Endothelial cell (in vitro differentiated cells): ENCODE measurements at places on chromosomes 1 and 21. TPM values are rescaled to one million over a fixed set of nuclear protein-coding genes. Genes with fewer than 3 reads are reported as not detected.

DNA sequence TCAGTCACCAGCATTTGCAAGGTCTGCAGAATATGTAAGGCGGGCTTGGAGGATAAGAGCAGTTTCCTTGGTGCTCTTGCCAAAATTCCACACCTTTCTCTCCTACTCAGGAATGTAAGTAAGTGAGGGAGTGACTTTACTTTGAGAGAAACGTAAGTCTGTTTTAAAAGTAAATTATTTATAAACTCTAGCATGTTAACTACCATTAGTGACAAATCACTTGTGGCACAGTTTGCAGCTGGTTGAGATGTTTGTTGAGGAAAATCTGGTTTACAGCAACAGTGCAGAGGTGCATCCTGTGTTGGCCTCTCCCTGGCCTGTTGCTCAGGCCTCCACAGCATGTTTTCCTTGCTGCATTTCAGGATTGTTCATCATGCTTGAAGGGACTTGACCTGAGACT lies 8.5 kb downstream of the CGN start:
- H3K4me3 ChIP-seq = no peak overlapping the region
- peaks cover under 1% of the 10 kb centered on the region for H3K4me1 ChIP-seq
- peaks cover 2% of the 10 kb centered on the region for H3K27me3 ChIP-seq
- no peak overlapping the region for H3K27ac ChIP-seq
- peaks cover 29% of the 10 kb centered on the region for H3K36me3 ChIP-seq

The CAPN8 gene
- total RNA-seq = 0.13 TPM

GRCh38 chr1:23469372-23469982 lies 14.5 kb downstream of the ASAP3 start:
- H3K27ac ChIP-seq = no peak overlapping the region
- DNase-seq = no peak
- no peak overlapping the region for H3K4me3 ChIP-seq
- peaks cover 2% of the 10 kb centered on the region for H3K27me3 ChIP-seq
- peaks cover 6% of the 10 kb centered on the region for H3K4me1 ChIP-seq
- H3K36me3 ChIP-seq = no peaks in the 10 kb centered on the region

The ZNF648 gene
- total RNA-seq = not detected

DNA sequence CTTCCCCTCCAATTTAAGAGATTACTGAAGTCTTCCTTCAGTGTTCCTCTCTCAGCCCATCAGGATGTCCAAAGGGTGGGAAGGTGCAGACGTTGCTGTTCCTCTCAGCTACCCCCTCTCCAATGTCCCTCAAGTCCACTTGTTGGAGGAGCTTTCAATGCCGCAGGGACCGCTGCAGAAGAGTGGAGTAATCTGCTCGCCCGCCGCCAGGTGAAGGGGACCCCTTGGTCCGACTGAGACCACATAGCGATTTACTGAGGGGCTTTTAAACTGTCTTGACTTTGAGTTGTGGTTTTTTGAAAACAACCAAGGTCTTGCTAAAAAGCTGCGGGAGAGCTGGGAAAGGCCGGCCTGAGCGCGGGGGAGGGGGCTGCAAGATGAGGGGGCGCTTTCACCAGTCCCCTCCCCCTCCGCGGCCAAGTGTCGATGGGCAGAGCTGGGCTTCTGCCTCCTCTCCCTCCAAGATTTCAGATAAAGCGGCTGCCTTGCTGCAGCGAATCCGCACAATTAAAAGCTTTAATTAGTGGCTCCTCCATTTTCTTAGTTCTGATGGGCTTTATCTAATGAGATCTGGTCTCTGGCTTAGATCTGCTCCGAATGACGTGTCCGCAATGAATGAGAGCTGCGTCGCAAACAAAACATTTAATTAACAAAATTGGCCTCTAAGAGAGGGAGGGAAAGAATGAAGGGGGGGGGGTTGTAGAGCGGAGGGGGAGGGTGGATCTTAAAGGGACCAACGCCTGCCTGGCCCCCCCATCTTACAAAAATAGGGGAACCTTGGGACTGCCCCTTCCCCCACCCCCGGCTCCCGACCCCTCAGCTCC lies 5.9 kb downstream of the LMO4 start:
- peak overlapping the region; percentile 94 for H3K27ac ChIP-seq
- DNase-seq = peak; percentile 58
- peak overlapping the region; percentile 94 for H3K4me3 ChIP-seq
- peaks cover 5% of the 10 kb centered on the region for H3K36me3 ChIP-seq
- peaks cover 17% of the 10 kb centered on the region for H3K27me3 ChIP-seq

DNA sequence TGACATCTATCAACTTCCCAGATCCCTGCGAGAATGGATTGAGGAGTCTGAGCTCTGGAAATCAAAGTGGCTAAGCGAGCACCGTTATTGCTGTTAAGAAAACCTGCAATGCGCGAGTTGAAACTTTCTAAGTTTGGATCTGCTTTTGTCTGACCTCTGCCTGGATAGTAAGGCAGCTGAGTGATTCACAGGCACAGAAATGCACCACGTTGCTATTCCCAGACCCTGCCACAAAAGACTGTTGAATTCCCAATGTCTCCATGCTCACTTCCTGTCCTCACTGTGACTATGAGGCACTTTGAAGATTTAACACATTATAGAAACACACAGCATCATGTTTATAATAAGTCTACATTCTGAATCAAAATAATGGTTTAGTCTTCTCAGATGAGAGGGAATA lies 27.1 kb upstream of the CNIH3 start:
- no peak for DNase-seq
- H3K4me1 ChIP-seq = peaks cover 16% of the 10 kb centered on the region
- no peak overlapping the region for H3K4me3 ChIP-seq
- peaks cover 7% of the 10 kb centered on the region for H3K27me3 ChIP-seq

- H3K36me3 ChIP-seq = no peaks in the 10 kb centered on the region
- DNase-seq = no peak
- H3K4me3 ChIP-seq = no peak overlapping the region
- H3K27me3 ChIP-seq = no peaks in the 10 kb centered on the region
- no peak overlapping the region for H3K27ac ChIP-seq
Measured at GRCh38 chr1:190084552-190084951, 393.1 kb downstream of the BRINP3 start.

DNA sequence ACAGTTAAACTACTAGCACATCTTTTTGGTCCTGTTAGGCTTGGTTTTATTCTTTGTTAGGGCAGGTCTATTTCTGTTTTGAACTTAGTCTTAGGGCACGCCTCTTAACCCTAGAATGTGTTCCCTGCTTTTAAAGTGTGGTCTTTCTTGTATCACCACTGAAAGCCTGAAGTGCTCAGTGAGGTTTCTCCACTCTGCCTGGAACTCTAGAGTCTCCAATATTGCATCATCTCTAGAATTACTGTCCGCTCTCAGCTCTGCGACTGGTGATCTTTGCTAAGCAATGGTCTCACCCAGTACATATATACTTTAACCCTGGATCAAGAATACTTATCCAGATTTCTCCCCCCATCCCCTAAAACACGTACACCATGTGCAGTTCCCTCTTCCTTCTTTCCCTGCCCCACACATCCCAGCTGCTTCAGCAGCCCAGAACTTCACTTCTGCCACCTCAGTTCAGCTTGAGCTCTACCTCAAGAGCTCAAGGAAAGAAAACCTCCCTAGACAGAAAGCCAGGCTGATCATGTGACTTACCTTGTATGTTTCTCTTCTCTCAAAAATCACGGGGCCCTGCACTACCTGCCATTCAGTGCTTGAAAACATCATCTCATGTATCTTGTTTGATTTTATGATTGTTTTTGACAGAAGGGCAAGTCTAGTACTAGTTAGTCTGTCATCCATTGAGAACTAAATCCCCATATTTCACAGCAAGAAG lies 59.9 kb downstream of the TENT5C start:
- no peak overlapping the region for H3K4me3 ChIP-seq
- H3K27me3 ChIP-seq = no peaks in the 10 kb centered on the region
- no peaks in the 10 kb centered on the region for H3K36me3 ChIP-seq
- no peak for DNase-seq
- no peak overlapping the region for H3K27ac ChIP-seq
- no peaks in the 10 kb centered on the region for H3K4me1 ChIP-seq

The MROH9 gene
- not detected for total RNA-seq

The CD247 gene
- total RNA-seq = not detected

DNA sequence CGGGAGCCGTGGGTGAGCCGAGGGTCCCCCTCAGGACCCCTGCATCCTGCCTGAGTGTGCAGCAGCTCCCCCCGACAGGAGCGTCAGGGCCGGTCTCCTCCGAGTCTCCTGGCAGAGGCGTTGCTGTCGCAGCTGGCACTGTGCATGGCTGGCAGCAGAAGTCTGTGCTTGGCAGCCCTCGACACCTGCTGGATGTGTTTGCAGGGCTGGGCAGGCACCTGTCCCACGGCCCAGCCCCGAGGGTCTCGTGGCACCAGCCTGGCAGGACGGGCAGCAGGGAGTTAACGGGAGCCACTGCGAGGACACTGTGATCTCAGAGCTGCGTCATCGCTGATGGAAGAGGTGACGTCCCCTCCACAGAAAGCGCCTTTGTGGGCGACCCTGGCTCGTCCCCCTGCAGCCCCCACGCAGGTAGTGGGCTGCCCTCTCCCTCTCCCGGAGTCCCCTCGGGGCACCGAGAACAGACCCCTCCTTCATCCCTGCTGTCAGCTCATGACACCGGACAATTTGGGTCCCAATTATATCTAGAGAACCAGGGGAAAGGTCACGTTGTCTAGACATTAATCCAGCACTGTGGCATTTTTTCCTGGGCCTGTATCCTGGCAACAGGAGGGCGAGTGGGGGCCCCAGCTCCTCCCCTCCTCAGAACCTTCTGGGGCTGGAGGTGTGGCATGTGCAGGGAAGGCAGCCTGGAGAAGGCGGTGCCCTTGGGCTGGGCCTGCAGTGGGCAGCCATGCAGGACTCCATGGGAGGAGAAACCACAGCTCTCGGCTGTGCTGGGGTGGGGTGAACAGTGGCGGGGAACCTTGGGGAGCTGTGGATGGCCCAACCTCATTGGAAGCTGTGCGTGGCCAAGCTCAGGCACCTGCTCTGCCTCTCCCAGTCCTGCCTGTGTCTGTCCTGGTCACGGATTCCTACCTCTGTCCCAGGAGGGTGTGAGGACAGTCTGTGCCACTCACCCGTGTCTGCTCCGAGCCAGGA lies 15.4 kb downstream of the COL18A1 start:
- peaks cover 6% of the 10 kb centered on the region for H3K27me3 ChIP-seq
- H3K36me3 ChIP-seq = peaks cover 8% of the 10 kb centered on the region
- peaks cover 9% of the 10 kb centered on the region for H3K4me1 ChIP-seq
- DNase-seq = no peak

- H3K27me3 ChIP-seq = peaks cover 1% of the 10 kb centered on the region
- H3K27ac ChIP-seq = no peak overlapping the region
- H3K4me3 ChIP-seq = no peak overlapping the region
- H3K4me1 ChIP-seq = no peaks in the 10 kb centered on the region
- no peak for DNase-seq
Measured at GRCh38 chr1:161706113-161706481, 932 bp upstream of the FCRLA start.

GRCh38 chr21:22343303-22343702 lies 1345.1 kb downstream of the NCAM2 start:
- no peak overlapping the region for H3K4me3 ChIP-seq
- peaks cover 1% of the 10 kb centered on the region for H3K27me3 ChIP-seq
- H3K4me1 ChIP-seq = no peaks in the 10 kb centered on the region
- H3K27ac ChIP-seq = no peak overlapping the region
- DNase-seq = no peak
- H3K36me3 ChIP-seq = no peaks in the 10 kb centered on the region

DNA sequence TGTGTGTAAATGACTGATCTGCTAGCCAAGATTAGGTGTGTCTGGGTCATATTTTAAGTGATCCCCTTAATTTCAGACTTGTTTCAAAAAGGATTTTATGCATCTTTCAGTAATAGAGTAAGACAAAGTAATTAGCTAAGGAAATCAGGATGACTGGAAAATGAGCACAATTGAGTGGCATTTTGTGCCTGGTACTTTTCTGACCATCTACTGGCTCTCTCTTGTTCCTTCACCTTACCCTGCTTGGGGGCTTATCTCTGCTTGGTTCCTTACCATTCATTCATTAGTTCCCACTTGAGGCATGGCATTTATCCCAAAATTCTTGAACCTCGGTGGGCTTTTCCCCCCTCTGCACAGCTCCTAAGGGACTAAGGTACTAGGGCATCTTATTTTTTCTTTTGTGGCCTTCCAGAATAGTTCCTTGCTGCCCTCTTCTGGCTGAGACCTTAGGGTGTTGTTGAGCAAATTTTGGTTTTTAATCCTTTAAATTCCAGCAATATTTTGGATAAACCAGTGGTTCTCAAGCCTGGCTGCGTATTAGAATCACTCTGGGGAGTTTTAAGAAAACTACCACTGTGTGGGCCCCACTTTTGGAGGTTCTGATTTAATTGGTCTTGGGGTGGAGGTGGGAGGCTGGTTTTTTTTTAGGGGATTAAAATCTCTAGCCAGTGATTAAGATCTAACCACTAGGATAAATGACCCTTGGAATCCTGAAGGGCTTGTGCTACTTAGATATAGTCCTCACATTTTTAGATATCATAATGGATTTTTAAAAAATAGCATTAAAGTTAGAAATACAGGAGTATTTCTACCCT lies 50.8 kb downstream of the HS2ST1 start:
- no peak overlapping the region for H3K4me3 ChIP-seq
- peaks cover 6% of the 10 kb centered on the region for H3K36me3 ChIP-seq
- H3K27ac ChIP-seq = no peak overlapping the region
- H3K4me1 ChIP-seq = no peaks in the 10 kb centered on the region
- no peaks in the 10 kb centered on the region for H3K27me3 ChIP-seq

- no peak for DNase-seq
- H3K36me3 ChIP-seq = no peaks in the 10 kb centered on the region
- H3K4me1 ChIP-seq = peaks cover 31% of the 10 kb centered on the region
Measured at GRCh38 chr1:206715552-206716158, 30.9 kb downstream of the MAPKAPK2 start.

The RNU1-2 gene
- total RNA-seq = 3,428 TPM

The AMY1B gene
- not detected for total RNA-seq

DNA sequence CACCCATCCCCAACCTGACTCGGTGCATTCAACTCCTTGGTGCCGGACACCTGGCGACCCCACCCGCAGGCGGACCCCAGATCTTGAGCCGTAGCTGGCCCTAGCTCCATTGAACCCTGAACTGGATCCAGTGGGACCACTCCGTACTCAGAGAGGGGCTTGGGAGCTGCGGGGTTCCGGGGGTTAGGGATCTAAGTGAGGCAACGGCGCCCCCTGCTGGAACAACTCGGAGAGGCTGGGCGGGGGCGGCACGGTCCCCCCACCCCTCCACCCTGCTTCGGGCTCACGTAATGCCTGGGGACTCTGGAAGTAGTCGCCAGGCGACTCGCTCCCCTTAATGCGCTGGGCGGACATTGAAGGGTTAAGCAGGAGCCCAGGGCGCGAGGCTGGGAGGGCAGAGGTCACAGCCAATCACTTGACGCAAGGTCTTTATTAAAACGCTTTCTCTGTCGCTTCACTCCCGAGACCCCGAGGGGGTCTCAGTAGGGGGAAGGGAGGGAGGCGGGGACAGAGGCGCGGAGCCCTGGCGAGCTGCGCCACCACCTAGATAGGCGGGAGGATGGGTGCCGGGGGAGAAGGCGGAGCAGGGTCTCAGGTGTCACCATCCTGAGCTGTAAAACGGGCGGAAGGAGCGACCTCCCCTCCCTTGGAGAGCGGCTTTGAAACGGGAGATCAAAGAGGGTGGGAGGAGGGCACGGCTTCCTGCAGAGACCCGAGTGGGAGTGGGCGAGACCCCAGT lies 704 bp upstream of the CRABP2 start:
- H3K4me3 ChIP-seq = peak overlapping the region; percentile 78
- H3K27me3 ChIP-seq = peaks cover 17% of the 10 kb centered on the region
- DNase-seq = peak; percentile 71
- no peak overlapping the region for H3K27ac ChIP-seq
- H3K4me1 ChIP-seq = peaks cover 17% of the 10 kb centered on the region

The TTC24 gene
- total RNA-seq = not detected

GRCh38 chr1:23895082-23895481 lies 18.1 kb downstream of the CNR2 start:
- H3K36me3 ChIP-seq = no peaks in the 10 kb centered on the region
- no peak for DNase-seq
- peaks cover 6% of the 10 kb centered on the region for H3K27me3 ChIP-seq
- H3K4me1 ChIP-seq = peaks cover 6% of the 10 kb centered on the region
- no peak overlapping the region for H3K27ac ChIP-seq

The C1orf174 gene
- total RNA-seq = 25.6 TPM

The ILDR2 gene
- 1.2 TPM for total RNA-seq

The APCS gene
- total RNA-seq = not detected

The GCSAML gene
- 0.23 TPM for total RNA-seq
